ENCODE measurements at places on chromosomes 7 and 10. TPM values are rescaled to one million over a fixed set of nuclear protein-coding genes. Genes with fewer than 3 reads are reported as not detected.

- DNase-seq = peak; percentile 84
These were observed 50.8 kb downstream of the C10orf120 start for GRCh38 chr10:122648599-122649428.

DNA sequence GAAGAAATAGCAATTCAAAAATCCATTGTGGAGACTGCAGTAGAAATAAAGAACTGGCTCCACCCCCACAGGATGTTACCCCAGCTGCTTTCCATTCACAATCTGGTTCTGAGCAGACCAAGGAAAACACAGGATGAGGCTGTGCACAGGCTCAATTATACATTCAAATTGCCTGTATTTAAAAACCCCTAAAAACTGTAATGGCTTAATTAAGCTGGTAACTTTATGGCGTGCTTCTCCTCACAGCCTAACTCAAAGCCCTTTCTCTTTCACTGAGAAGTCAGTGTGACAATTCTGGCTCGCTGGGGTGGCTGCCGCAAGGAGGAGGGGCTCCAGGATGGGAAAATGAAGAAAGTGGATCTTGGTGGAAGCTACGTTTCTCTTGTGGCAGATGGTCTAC, 1191.1 kb downstream of the SORCS1 start:
- DNase-seq = no peak

DNA sequence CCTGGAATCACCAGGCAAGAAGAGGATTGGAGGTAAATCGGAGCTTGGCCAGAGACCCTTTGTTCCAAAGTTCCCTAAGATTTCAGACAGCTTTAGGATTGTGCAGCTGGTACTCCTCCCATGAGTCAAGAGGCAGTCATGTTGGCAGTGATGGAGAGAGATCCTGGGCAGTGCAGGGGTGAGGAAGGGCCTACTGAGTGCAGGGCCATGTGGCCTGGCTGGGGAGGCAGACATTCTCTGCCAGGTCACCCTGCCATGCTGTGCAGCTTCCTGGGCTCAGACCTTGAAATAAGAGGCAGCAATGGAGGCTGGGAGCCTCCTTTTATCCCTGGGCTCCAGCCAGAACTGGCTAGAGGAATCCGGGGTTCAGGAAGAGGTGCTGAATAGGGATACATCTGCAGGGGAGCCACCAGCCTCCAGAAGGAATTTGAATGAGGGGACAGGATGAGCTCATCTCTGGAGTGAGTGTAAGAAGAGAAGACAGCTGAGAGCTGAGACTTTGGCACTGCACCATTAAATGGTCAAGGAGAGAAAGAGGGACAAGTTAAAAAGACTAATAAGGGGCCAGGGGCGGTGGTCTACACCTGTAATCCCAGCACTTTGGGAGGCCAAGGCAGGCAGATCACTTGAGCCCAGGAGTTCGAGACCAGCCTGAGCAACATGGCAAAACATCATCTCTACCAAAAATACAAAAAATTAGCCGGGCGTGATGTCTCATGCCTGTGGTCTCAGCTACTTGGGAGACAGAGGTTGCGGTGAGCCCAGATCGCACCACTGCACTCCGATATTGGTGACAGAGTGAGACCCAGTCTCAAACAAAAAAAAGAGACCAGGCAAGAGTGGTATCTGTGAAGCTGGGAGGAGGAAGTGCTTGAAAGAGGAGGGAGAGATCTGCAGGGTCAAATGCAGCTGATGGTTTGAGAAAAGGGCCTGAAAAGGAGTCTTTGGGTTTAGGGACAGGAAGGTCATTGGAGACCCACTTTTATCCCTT, 12.0 kb downstream of the SFTPD start:
- no peak for DNase-seq

GRCh38 chr7:111903797-111904196, 302.4 kb downstream of the DOCK4 start:
- no peak for DNase-seq

GRCh38 chr7:45909561-45909960, 11.5 kb downstream of the IGFBP3 start:
- DNase-seq = no peak

- DNase-seq = no peak
These were observed 132.4 kb downstream of the SORCS1 start for GRCh38 chr10:107031931-107032699.

DNA sequence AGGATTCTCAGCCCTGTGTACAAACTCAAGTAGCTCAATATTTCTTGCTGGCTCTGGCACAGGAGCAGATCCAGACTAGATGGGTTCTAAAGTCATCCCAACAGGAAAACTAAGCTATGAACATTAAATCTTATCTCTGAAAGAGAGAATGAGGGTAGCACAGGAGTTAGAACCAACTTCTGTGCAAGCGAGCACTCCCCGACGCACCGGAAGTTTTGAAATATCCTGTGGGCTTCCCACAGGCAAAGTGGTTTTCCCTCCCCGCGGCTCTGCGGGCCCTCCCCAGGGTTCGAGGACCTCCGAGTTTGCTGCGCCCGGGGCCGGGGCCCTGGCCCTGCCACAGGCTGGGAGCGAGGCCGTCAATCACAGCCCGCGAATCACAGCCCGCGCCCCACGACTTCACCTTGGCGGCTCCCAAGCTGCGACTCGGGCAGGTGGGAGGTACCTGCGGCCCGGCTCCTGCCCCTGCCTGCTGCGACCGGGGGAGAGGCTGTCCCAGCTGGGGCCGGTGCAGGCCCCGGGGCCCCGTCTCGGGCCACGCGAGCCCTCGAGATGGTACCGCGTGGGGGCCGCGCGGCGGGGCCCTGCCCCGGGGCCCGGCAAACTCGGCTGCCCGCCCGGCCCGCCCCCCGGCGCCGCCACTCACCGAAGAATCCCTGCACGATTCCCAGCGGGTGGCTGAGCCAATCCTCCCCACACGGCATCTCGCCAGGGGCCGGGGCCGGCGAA, 598 bp downstream of the MCMBP start:
- peak; percentile 85 for DNase-seq

- DNase-seq = no peak
These were observed 97.9 kb downstream of the RTKN2 start for GRCh38 chr10:62170732-62171131.

GRCh38 chr10:87818505-87819288, 671 bp upstream of the ATAD1 start:
- peak; percentile 15 for DNase-seq

- DNase-seq = peak; percentile 13
These were observed 137.2 kb downstream of the NOC3L start for GRCh38 chr10:94225589-94225988.

GRCh38 chr7:1086588-1087464, 1.1 kb upstream of the GPER1 start:
- peak; percentile 98 for DNase-seq

DNA sequence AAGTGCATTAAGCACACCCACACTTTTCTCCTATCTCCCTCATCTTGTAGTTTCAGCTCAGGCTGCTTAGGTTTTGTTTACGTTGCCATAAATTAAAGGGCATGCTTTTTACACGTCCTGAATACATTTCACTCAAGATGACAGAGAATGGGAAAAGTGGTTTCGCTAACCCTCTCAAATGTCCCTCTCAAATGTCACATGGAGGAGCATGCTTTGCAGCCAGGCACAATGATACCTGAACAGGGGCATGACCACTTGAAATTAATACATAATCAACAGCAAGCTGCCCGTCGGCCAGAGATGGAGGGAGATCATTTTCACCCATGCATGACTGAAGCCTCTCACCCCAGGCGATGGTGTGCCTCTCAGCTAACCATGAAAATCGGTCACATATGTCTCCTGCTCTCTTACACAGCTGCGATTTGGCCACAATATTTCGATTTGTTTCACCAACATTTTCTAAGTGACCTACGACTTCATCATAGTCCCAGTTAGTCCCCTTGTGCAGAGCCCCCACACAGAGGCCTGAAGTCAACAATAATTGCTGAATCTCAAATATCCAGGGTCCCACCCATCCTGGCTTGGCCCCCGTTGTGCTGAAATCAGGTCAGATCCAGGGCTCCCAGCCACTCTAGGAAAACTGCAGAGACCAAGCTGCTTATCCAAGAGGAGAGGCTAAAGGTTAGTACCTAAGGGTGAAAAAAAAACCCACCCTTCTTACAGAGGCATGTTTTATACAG, 373.9 kb upstream of the NFE2L3 start:
- DNase-seq = no peak

DNA sequence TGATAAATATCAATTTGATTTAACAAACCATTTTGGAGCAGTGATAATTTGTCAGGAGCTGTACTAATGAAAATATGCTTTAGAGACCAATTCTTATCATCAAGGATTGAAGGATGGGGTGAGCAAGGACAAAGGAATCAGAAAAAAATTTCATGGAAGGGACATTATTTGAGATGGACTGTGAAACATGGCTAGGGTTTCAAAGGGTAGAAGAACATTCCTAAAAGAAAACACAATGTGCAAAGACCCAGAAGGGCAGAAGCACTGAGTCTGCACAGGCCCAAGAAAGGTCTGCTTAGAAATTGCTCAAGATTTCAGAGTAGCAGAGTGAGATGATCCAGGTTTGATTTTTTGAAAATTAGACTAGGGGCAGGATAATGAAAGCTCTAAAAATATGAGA, 174.5 kb downstream of the LRRN3 start:
- no peak for DNase-seq

Gene FGFR2
- 47.1 TPM for total RNA-seq

Gene SLC13A1
- total RNA-seq = not detected

Gene GBX1
- total RNA-seq = 0.62 TPM

Gene SGMS1
- 20.1 TPM for total RNA-seq

Gene NPSR1
- total RNA-seq = not detected

Gene TNPO3
- total RNA-seq = 108 TPM

Gene GARIN1A
- total RNA-seq = not detected
